ENCODE measurements at places on chromosomes 2 and 18.

DNA sequence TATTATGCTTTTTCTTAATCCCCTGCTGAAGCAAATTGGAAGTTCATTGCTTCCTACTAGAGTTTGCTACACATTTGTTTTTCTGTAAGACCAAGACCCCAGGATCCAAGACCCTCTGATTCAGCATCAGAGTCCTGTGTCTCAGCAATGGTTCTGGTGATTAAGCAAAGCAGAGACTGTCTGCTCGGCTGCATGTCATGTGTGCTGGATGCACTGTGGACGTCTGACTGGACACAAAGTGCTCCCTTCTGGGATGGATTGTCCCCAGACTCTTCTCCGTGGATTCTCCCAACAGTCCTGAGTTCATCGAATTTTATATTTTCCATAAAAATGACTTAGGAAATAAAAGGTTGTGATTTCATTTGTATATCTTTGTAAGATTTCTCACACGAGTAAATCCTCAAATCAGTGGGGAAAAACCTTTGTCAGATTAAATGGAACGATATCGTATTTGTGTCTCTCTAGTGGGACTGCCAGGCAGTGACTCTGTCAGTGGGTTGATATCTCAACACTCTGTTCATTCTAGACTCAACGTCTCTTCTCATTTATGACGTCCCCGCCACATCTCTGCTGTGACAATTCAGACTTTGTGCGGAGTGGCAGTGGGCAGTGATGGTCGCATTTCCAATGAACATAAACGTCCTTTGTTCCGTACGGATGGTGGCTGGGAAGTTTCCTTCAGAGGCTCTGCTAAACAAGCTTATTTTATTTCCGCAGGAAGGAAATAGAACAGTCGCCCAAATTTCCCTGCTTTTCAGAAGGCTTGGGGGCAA is 58.6 kb downstream of the NCAPH start:
- DNase-seq: no peak

GRCh38 chr2:74739129-74739528 is 85.1 kb downstream of the SEMA4F start:
- no peak for DNase-seq

DNA sequence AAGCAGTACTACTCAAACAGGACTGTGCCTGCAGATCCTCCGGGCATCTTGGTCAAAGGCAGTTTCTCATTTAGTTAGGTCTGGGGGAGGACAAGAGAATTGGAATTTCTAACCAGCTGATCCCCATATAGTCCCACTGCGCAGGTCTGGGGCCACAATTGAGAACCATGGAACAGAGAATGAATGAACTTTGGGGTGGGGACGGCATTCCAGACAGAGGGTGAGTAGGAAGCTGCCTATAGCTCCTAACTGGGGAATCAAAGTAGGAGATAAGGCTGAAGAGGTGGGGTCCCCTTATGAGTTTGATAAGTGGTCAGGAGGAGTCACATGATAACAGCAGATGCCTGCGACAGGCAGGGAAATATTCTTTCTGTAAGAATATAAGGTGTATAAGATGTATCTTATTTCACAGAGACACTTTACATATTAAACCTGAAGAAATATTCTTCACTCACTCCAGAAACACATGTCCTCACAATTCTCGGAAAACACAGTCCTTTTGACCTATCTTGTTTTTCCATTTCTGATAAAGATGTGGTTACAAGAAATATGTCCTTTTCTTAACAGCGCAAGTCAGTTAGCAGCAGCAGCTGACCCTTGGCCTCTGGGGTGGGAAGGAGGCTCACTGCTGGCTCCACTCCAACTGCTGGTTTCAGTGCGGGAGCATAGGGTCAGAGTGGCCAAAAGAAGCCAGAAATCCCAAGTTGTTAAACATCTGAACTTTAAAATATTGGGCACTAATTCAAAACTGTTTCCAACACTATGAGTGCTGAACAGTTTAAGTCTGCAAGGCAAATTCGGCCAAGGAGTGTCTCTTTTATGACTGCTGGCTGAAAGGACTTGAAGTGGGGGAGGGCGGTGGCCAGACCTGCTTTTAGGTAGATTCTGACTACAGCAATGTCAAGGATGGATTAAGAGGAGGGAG is 12.6 kb upstream of the TMEM214 start:
- DNase-seq: no peak

DNA sequence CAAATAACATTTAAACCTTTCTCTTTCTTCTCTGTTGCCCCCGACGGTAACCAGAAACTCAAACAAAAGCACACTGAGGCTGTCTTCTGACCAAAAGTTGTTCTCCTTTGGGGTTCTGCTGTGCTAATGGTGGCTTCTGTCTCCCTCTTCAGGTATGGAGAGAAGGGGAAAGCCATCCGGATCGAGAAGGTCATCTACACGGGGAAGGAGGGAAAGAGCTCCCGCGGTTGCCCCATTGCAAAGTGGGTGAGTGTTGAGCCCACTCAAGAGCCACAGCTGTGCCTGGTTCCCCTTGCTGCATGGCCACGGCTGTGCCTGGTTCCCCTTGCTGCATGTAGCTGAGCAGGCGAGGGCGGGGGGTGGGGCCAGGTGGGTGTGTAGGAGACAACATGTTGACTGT is 67.4 kb downstream of the BOLA3 start:
- no peak for DNase-seq

GRCh38 chr18:45136381-45137086 is 455.8 kb downstream of the SETBP1 start:
- no peak for DNase-seq

DNA sequence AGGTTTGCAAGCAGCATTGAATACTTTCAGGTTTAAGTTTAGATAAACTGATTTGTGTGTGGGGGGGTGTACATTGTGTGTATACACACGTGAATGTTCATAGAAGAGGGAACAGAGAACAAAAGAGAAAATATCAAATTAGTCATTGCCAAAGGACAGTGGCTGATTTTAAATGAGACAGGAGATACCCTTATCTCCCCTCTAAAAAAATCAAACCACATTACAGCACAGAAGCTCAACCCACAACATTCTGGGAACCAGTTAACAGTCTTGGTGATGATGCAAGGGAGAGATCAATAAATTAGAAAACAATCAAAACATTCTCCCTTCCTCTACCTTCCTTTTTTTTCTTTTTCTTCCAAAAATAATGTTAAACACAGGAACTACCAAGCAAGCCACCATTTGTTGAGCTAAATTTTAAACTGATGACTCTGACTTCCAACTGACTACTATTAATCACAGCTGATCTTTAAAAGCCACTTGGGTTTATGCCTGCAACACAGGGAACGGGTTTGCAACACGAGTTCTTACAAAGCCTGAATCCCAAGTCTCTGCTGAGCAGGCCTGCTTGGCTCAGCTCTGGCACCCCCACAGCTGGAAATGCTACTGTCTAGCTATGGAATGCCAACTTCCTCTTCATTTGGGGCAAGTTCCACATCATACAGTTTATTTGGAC is 119.2 kb upstream of the ACVR1C start:
- no peak for DNase-seq
